ENCODE measurements at places on chromosomes 13 and 19. TPM values are rescaled to one million over a fixed set of nuclear protein-coding genes. Genes with fewer than 3 reads are reported as not detected.

NCR1 gene
- not detected for total RNA-seq

GRCh38 chr19:37466277-37466797, 907 bp downstream of the ZNF569 start:
- peaks cover 25% of the 10 kb centered on the region for H3K4me1 ChIP-seq
- no peak for DNase-seq
- H3K36me3 ChIP-seq: peaks cover 16% of the 10 kb centered on the region
- H3K4me3 ChIP-seq: peak overlapping the region; percentile 86

GRCh38 chr19:33953023-33953422, 156.4 kb downstream of the KCTD15 start:
- no peak overlapping the region for H3K27ac ChIP-seq
- H3K4me3 ChIP-seq: no peak overlapping the region
- H3K4me1 ChIP-seq: no peaks in the 10 kb centered on the region
- DNase-seq: no peak

GRCh38 chr19:32287811-32288227, 57.6 kb upstream of the ZNF507 start:
- DNase-seq: peak; percentile 74
- no peak overlapping the region for H3K27ac ChIP-seq
- H3K4me1 ChIP-seq: peaks cover 7% of the 10 kb centered on the region
- H3K27me3 ChIP-seq: peaks cover 7% of the 10 kb centered on the region

DNA sequence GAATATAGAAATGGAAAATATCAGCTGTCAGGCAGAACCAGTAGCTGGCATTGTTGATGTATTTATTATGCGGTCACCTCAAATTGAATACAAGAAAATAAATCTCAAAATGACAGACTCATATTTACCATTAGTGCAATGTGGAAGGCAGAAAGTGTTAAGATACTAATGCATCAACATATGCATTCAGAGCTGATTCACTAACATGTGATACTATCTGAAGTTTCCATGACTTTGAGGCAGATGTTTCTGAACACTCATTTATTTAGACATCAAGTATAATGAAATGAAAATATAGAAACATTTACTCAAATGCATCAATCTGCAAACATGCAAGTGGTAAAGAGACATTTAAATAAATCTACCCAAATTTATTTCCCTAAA, 474.2 kb upstream of the SLC10A2 start:
- no peak overlapping the region for H3K27ac ChIP-seq
- H3K27me3 ChIP-seq: no peaks in the 10 kb centered on the region
- H3K4me3 ChIP-seq: no peak overlapping the region
- no peak for DNase-seq
- no peaks in the 10 kb centered on the region for H3K4me1 ChIP-seq
- no peaks in the 10 kb centered on the region for H3K36me3 ChIP-seq

GRCh38 chr13:72804301-72804700, 22.4 kb downstream of the PIBF1 start:
- no peak overlapping the region for H3K27ac ChIP-seq
- no peak overlapping the region for H3K4me3 ChIP-seq
- DNase-seq: no peak
- H3K36me3 ChIP-seq: peaks cover 4% of the 10 kb centered on the region
